Endothelial cell of umbilical vein (primary cell): ENCODE measurements at places on chromosomes 2 and 18. TPM values are rescaled to one million over a fixed set of nuclear protein-coding genes. Genes with fewer than 3 reads are reported as not detected.

The USP14 gene
- 9.9 and 13.2 TPM in 2 replicates for polyA plus RNA-seq

The ADD2 gene
- 0.06 and 0.17 TPM in 2 replicates for polyA plus RNA-seq

DNA sequence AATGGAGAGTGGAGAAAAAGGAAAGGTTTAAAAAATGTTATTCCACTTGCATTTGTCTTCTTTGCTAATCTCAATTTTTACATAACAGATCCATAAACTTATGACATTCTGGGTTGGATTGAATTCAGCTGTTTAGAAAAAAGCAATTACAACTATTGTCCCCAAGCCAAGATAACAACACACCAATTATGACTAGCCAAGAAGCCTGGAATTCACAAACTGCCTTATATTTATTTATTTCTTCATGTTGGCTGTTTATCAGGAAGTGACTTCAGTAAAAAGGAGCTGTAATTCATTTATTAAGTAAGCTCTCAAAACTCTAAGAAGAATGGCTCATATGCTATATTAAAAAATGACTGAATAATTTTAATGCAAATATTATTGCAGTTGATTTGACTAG lies 137.4 kb downstream of the CALCRL start:
- peak; percentile 56 for DNase-seq

The ACADL gene
- polyA plus RNA-seq, result not detected in 2 replicates

- no peak for DNase-seq
Measured at GRCh38 chr18:48993586-48993985, 42.8 kb upstream of the SMAD7 start.

The GALNT14 gene
- 0.04 and 0.29 TPM in 2 replicates for polyA plus RNA-seq
